ENCODE measurements at places on chromosomes 2 and 18.

GRCh38 chr2:122749405-122749804, 994.0 kb downstream of the TSN start:
- H3K27ac ChIP-seq = peak overlapping the region; percentile 13
- H3K4me3 ChIP-seq = no peak overlapping the region
- no peaks in the 10 kb centered on the region for H3K4me1 ChIP-seq

DNA sequence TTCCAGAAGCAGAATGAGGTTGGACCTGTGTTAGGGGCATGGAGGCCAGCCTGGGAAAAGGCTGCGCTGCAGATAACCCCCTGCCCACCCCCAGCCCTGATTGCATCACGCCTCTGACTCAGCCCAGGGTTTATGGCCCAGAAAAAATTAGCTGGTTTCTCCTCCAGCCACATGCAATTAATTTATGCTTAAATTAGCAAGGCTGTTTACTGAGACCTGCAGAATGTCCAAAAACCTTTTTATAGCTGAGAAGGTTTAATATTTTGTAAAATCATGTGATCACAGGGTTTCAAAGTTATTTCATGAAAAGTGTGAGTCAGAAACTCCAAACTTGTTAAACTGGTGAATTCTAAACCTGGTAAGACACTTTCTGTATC, 123.1 kb upstream of the HDAC4 start:
- DNase-seq = no peak
- H3K36me3 ChIP-seq = no peaks in the 10 kb centered on the region
- H3K27ac ChIP-seq = no peak overlapping the region

DNA sequence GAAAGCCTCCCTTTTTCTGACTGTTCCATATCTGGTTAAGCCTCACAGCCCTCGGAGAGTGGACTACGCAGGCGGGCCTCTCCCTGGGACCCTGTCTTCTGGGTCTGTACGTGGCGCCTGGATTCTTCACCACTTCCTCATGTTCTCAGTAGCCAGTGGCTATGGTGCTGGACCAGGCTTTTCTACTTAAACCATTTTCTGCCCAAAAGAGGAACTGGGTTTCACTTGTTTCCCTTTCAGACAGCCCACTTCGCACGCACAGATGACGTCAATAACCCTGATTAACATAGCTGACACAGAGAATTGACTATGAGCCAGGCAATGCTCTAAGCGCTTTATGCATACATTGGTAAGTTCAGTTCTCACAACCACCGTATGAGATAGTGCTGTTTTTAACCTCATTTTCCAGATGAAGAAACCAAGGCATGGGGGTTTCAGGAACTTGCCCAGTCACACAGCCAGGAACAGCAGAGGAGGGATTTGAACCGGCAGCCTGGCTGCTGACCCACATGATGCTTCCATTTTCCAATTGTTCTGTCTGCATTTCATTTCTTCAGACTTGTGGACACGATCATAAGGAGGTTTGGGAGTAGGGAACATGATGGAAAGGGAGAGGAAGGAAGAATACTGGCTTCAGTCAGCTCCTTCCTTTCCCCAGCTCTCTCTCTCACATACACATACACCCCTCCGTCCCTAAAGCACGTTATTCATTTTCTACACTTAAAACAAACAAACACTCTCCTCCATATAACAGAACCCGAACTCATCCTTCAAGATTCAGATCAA, 41.7 kb downstream of the MYOM1 start:
- peaks cover 20% of the 10 kb centered on the region for H3K4me1 ChIP-seq
- H3K36me3 ChIP-seq = no peaks in the 10 kb centered on the region
- no peaks in the 10 kb centered on the region for H3K27me3 ChIP-seq
- H3K27ac ChIP-seq = peak overlapping the region; percentile 3
- DNase-seq = no peak

DNA sequence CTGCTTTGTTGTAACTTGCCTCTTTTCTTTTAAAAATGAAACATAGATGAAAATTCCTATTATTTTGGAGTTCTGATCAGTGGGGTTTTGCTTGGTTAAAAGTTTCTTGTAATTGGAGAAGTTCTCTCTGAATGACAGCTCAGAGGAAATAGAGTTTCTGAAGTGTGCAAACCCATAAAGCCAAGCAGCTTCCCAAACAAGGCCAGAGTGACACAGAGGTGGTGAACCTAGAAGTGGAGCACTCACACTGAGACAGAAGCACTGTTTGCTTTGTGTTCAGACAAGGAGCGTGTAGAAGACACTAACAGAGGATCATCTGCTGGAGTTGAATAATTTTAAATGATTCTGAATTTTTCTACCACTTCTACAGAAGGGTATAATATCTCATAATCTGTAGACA, 49.2 kb downstream of the FBXO48 start:
- no peak overlapping the region for H3K4me3 ChIP-seq
- no peak overlapping the region for H3K27ac ChIP-seq
- no peaks in the 10 kb centered on the region for H3K27me3 ChIP-seq

Data from right lobe of liver (tissue), 6 donors.